Ureter (tissue), 1 donor: ENCODE measurements at places on chromosomes 7 and 10.

GRCh38 chr7:48101352-48101751 is 12.3 kb downstream of the UPP1 start:
- DNase-seq, result no peak

DNA sequence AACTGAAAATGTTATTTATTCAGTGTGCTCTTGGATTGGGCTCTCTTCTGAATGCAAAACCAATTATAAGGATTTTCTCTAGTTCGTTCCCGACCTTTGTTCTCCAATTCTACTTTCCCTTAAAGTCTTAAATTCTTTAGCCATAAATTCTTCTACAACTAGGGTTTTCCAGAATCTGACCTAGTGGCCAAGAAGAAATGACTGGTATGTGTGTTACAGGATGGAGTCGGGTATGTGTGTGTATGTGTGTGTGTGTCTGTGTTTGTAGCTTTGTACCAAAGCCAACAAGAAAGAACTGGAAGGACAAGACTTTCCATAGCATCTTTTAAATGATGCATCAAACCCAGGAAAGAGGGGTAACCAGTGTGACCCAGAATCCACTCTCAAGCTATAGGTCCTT is 25.8 kb upstream of the LEP start:
- DNase-seq, result no peak

- DNase-seq, result peak; percentile 61
Measured at GRCh38 chr10:63083904-63084689, 49.0 kb upstream of the NRBF2 start.

- DNase-seq, result peak; percentile 77
Measured at GRCh38 chr10:114541081-114541796, 116.8 kb downstream of the ABLIM1 start.

DNA sequence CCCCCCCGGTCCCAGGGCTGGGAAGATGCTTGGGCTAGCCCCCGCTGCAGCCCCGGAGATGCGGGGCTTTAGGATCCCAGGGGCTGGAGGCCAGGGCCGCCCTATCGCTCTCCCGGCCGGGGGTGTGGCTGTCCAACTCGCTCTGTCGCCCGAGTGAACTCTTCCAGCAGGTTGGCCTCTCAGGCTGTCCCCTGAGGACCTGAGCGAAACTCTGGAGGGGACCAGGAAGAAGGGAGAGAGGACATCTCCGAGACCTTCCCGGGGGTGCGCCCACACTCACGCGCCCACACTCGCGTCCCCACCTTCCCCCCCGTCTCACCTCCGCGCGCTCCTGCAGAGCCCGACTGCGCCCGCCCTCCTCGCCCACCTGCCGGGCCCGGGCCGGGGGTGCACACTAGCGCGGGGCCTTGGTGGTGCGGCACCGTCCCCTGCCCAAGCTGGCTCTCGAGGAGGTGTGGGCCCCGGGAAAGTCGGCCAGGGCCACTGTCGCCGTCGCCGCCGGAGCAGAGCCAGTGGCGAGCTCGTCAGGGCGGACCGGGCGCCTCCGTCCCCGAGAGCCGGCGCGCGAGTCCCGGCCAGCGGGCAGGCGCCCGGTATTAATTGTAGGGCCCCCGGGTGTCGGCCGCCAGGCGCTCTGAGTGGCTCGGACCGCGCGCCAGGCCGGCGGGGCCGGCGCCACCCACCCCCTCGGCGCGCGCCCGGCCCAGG is 101.7 kb upstream of the SVIL start:
- DNase-seq, result peak; percentile 61

GRCh38 chr10:1374511-1375345 is 318.5 kb downstream of the WDR37 start:
- peak; percentile 22 for DNase-seq

DNA sequence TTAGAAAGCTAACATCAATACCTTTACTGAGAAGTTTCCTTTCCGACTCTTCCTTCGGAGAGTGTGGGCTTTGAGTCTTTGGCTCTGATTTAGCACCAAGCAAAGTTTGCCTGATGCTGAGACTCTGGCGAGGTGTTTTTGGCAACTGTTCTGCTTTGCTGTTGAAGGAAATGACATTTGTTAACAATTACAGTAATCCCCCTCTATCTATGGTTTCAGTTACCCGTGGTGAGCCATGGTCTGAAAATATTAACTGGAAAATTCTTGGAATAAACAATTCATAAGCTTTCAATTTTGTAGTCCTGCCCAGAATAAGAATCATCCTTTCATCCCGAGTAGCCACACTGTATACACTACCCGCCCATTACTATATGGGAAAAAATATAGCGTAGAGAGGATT is 126.3 kb downstream of the ARHGAP21 start:
- no peak for DNase-seq

GRCh38 chr10:69372126-69372980 is 44.4 kb downstream of the TACR2 start:
- DNase-seq, result no peak

DNA sequence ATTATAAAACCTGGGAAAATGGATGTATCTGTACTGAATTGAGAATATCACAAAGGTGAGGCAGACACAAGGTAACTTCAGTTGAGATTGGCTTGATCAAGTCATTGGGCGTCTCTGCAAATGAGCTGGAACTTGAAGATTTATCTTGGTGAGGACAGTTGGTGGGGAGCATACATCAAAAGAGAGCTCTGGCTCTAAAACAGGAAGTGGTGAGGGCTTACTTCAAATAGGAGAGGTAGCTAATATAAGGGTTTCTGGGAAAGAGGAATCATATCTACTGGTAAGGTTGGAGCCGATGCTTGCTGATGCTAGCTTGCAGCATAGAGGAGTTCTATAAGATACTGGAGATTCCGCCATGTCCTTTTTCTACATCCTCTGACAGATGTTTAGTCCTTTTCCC is 39.9 kb upstream of the FGL2 start:
- DNase-seq, result no peak

DNA sequence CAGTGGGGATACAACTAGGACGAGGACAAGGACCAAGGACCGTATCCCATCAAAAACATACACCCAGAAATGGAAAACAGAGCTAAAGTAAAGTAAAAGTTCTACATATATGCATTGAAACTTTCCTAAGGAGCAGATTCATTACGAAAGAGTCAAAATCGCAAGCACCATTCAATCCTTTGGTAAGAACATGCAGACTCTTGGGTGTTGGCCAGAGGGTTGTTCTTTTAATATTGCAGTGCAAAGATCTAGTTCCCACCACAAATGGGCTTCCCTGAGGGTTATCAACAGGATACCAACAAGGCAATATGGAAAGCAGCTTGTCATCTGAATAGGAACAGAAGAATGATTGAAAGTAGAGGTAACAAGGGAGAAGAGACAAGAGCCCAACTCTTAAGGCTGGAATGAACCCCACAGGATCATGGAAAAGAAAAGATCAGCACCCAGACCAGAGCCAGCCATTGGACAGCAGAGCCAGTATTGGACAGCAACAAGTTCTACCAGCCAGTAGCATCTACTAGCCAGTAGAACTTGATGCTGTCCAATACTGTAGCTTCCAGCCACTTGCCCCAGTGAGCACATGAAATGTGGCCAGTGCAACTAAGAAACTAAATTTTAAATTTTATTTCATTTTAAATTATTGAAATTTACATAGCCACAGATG is 66.0 kb downstream of the OSBPL3 start:
- no peak for DNase-seq

DNA sequence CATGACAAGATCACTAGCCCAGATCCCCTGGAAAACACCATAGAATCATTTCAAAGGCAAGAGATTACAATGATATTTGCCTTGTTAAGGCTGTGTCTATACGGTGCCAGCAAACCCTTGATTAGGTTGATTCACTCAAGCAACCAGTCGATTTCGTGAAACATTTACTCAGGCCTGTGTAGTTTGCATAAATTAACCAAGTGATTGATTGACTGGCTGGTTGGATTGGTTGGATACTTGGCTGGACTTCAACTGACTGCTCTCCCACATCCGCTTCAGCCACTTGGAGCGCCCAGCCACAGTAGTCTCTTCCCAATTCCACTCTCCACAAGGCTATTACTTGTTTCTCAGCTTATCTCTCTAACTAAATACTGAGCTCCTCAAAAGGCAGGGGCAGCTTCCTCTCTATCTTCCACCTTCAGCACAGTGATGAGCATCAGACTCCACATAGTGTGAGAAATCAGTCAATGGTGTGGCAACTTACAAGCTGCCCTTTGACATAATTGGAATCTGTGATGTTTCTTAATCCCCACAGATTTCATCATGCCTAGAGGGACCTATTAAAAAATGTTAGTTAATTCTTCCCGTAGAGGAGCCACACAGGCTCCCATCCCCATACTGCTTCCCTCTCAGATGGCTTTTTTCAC is 217.4 kb downstream of the GRM8 start:
- DNase-seq, result no peak

- no peak for DNase-seq
Measured at GRCh38 chr10:132527339-132528063, 10.1 kb upstream of the INPP5A start.

DNA sequence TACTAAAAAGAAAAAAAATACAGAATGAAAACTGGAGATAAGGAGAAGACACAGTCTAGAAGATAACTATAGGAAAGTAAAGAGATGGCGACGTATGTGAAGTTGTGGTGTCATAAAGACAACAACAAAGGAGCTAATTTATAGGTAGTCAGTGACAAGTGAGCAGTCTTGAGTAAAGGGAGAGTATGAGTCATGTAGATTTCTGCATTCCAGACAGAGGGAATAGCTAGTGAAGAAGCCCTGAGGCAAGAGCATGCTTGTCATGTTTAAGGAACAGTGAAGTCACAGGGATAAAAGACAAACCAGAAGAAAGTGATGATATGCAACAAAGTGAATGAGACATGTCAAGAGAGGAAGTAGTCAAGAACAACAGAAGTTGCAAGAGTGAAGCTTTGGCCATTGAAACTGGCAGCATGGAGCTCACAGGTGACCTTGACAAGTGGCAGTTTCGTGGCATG is 2.3 kb upstream of the MIOS start:
- no peak for DNase-seq

- no peak for DNase-seq
Measured at GRCh38 chr7:20188567-20188966, 28.6 kb downstream of the MACC1 start.

GRCh38 chr10:84317174-84317573 is 11.2 kb upstream of the CCSER2 start:
- no peak for DNase-seq

DNA sequence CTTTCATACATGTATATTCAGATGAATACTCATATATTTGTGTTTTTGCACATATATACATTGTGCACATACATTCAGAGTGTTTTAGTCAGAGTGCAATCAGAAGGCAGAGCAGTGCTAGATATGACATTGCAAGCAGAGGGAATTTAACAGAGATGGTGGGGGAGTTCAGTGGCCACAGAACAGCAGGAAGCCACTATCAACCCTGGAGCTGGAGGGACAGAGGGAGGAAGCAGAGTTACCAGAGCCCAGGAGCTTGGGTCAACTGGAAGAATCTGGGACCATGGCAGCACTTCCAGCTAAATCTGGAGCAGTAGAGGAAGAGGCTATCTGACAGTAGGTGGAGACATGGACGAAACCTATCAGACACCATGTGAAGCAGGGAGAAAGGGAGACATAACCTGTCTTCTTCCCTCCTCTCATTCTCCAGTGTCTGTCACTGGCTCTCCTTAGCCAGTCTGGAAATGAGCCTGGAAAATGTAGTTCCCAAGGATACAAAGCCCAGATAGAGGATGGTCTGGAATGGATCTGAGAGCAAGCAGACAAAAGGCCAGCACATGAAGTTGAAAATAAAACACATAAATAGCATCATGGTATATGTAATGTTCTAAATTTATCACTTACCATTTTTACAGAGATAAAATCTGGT is 33.6 kb upstream of the HERPUD2 start:
- DNase-seq, result no peak

DNA sequence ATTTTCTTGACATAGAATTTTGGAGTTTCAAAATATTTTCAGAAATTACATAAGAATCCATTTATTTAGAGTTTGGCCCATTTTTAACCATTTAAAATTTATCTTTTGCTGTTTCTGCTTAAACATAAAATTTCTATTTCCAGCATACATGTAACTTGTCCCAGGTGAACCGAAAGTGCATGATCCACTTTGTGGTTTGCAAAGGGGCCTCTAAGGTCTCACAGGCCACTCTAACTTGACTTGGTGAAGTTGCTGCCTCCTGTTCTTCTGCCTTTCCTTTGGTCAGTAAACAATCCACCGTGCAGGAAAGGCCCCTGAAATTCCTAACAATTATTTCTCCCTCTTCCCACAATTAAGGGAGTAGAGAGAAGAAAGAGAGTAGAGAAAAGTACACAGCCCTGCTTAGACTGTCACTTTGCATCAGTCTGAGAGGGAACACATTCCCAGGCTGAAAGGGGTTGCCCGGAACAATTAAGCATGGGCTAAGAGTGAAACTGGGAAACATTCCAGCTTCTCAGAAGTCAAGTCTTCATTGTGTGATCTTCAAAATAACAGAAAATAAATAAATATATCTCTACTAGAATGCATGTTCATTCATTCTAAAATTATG is 79.5 kb upstream of the SEMA3A start:
- no peak for DNase-seq

DNA sequence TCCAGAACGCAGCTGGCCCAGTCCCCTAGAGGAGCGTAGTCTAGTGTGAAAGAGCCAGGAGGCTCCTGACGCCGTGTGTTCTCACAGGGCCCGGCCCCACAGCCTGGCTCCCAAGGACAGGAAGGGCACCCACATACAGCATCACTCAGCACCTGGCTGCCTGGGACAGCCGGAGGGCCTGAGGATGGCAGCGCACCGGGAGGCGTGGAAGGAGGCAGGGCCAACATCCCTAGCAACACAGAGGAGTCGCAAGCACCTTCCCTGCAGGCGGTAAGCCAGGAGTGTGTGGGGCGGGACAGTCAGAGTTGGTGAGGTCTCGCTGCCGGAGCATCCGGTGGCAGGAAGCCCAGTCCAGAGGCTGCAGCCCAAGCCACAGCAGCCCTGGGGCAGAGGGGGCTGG is 125.8 kb downstream of the MAD1L1 start:
- DNase-seq, result no peak

GRCh38 chr7:26298472-26299058 is 6.9 kb downstream of the SNX10 start:
- no peak for DNase-seq

- peak; percentile 50 for DNase-seq
Measured at GRCh38 chr10:98170249-98171117, 36.0 kb downstream of the R3HCC1L start.

DNA sequence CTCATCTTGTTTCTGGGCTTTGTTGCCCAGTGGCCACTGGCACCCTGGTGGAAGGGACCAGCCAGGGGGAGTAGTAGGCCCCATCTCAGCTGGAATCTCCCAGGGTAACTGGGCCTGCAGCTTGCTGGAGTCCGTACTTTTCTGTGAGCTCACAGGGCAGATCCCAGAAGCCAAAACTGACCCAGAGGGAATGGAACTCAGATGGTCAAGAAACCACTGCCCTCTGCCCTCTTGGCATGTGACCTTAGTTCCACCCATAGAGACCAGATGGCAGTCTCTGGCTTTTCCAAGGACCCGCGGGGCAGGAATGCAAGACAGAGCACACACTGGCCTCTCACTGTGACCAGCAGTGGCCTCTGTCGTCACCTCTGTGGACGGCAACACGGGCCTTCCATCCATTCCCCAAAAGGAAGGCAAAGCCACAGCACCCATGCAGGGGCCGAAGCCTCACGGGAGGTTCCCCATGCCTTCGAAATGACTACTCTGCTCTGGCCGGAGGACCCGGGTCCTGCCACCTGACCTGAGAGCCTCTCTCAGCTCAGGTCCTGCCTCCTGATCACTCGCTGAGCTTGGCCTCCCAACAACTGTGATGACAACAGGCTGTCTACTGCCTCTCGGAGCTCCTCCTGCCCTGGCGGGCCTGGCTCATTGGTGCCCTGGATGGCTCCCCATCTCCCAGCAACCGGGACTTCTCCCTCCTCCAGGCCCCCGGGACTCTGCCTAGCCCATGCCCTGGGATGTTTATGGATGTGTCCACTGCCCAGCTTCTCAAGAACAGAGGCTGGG is 29.9 kb downstream of the MYL10 start:
- DNase-seq, result no peak
